ENCODE measurements at places on chromosomes 16 and 17. TPM values are rescaled to one million over a fixed set of nuclear protein-coding genes. Genes with fewer than 3 reads are reported as not detected.

CES3 gene
- total RNA-seq, result 2.4 TPM

MEIOB gene
- total RNA-seq, result not detected

PRSS33 gene
- 0.39 TPM for total RNA-seq

ABCA9 gene
- 1.3 TPM for total RNA-seq

- DNase-seq, result no peak
These were observed 6.1 kb upstream of the SERPINF2 start for GRCh38 chr17:1736348-1737281.

DNA sequence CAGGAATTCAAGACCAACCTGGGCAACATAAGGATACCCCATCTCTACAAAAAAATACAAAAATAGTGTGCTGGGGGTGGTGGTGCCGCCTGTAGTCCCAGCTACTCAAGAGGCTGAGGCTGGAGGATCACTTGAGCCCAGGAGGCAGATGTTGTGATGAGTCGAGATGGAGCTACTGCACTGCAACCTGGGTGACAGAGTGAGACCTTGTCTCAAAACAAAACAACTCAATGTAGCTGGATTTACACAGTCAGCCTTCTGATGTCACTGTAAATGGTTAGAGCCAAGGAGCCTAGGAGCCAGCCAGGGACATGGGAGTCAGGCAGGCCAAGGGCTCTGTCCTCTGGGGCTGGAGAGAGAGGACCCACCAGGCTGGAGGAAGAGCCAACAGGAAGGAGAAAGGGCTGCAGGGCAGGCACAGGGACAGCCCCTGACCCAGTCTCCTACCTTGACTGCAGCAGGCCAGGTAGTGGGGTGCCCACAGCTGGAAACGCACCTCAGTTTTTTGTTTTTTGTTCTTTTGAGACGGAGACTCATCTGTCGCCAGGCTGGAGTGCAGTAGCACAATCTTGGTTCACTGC is 8.4 kb downstream of the CDIPT start:
- no peak for DNase-seq

- no peak for DNase-seq
These were observed 15.7 kb upstream of the RNF222 start for GRCh38 chr17:8413328-8413727.

DNA sequence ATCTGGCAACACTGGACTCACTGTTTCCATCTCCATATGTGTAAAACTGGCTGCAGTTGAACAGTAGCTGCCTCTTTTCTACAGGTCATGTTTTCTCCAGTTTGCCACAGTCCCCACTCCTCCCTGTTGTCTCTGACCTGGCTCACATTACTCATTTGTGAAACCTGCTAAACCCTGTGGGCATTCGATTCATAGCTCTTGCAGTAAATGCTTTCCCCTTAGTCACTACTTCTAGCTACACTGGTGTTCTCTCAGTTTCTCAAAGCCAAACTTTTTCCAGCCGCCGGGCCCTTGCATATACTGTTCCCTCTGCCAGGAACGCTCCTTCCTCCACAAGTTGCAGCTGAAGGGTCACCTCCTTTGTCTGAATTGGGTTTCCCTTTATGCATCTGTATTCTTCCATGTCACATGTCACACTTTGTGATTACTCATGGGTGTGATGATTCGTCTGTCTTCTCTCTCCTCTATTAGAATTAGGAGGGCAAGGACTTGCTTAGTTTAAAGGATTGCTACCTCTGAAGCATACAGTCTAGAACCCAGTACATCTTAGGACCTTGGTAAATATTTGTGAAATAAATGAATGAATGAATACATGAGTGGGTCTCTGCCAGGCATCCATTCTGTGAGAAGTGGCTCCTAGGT is 15.0 kb upstream of the MT4 start:
- DNase-seq, result no peak

Data from neural crest cell (in vitro differentiated cells).